Neural crest cell (in vitro differentiated cells): ENCODE measurements at places on chromosomes 12 and 14.

- DNase-seq: no peak
These were observed 27.5 kb downstream of the BEST3 start for GRCh38 chr12:69671597-69671996.

DNA sequence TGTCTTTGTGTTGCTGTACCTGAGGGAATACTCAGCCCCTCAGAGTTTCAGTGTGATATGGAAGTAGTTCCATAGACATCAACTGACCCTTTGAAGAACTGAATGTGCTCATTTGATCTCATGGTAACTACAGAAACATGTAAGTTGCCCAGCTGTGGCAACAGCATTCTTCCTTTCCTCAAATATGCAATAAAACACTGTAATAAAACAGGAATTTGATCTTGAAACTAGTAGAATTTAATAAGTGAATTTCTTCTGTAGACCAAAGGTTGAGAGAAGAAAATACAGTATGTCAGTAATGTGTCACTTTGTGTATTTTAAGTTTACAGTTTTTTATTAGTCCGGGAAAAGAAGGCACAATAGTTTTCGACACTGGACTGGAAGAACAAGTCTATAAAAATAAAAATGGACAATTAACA lies 31.9 kb downstream of the KCTD10 start:
- DNase-seq: no peak

DNA sequence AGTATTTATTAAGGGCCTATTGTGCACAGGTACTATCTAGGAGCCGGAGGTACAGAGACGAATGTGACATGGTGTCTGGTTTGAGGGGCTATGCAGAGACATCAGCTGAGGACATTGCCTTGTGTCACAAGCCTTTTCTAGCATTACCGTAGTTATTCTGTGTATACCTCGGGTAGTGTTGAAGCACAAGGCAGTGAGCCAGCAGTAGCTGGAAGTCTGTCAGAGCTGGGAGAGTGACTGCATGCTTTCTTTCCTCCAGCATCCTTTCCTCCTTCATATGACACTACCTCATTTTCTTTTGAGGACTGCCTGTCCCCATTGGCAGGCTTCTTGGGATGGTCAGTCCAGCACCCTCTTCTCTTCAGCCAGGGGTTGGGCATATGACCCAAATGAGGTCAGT lies 77.0 kb downstream of the POLR3B start:
- DNase-seq: no peak

DNA sequence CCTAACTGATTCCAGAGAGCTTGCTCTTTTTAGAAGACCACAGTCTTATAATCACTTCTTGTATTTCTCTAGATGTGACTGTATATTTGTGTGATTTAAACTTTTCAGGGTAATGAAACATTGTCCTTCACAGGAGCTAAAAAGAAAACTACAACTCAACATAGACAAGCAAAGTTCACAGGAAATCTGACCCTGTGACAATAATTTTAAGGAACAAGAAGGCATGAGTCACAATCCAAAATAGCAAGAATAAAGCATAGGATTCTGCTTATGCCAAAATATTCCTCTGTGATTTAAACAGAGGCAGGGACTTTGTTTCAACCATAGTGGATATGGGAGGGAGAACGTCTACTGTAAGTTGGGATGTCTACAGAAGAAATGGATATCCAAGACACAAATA lies 44.3 kb downstream of the GPR65 start:
- no peak for DNase-seq

GRCh38 chr14:22502551-22502950 lies 86.5 kb downstream of the DAD1 start:
- no peak for DNase-seq

DNA sequence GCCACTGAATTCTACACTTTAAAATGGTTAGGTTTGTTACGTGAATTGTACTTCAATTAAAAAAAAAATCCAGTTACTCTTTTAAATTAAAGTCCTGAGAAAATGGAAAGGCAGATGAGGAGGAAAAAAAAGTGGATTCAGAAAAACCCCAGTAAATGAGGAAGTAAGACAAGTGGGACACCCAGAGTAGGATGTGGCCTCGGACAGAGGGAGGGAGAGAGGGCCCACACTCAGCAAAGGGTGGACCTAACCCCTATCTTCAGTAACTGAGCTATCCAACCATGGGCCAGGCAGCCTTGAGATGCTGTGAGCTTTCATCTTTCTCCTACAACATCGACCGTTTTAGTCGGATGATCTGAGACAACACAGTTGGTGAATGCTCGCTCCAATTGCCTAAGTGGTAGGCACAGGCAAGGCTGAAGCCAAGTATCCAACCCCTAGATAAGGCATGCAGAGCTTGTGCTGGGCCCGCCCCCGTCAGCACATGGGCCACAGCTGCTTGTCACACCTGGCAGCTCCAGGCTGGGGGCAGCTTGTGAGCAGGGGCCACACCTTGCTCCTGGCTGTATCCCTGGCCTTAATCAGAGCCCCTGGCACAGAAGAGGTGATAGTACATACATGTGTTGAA lies 142.1 kb downstream of the TTC7B start:
- DNase-seq: no peak

- no peak for DNase-seq
These were observed 1.7 kb downstream of the OTX2 start for GRCh38 chr14:56808383-56809269.

DNA sequence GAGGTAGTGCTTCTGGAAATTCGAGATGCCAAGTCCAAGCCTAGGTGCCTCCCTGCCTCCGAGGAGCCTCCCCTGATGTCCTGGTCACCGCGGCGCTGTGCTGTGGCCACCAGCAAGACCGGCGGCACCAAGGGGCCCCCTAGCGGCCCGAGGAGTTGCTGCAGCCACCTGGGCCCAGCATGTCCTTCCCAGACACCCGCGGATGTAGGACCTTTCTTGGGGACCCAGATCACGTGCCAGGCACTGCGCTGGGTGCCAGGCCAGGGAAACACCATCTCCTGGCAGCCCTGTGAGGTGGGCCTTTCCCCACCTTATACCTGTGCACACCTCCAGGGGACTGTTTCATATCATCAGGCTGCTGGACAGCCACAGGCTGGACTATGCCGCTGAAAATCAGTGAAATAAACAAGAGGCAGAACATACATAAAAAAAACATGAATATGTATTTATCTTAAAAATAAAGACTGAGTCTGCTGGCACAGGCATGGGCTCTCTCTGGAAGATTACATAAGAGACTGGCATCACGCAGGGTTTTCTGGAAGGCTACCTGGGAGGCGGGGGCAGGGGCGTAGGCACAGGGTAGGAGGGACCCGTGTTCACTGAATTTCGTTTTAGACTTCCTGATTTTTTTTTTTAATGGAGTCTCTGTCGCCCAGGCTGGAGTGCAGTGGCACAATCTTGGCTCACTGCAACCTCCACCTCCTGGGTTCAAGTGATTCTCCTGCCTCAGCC lies 15.9 kb upstream of the HHIPL1 start:
- peak; percentile 78 for DNase-seq

GRCh38 chr14:73381380-73382013 lies 76.8 kb downstream of the NUMB start:
- DNase-seq: no peak

GRCh38 chr12:63090716-63091115 lies 60.3 kb downstream of the AVPR1A start:
- DNase-seq: no peak

DNA sequence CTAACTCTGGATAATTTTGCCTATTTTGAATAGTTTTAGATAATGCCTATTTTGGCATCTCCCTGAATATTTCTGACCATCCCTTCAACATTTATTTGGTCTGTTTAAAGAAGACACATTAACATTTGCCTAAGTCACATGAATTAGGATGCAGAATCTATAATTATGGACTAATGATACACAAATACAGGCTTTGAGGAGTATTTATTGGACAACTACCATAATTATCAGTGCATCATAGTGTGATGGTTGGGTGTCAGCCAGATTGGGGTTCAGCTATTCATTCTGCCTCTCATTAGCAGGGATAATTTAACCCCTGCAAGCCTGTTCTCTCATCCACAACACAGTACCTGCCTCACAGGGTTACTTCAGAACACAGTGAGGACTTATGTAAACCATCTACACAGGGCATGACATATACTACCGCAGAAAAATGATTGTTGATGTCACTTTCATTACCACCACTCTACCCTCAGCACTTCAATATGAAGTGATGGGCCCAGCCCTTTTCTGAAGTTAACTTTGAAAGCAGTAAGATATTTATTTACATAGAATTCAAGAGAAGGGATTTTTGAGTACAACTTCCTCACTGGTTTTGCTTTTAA lies 14.4 kb downstream of the PRKCH start:
- DNase-seq: no peak

- DNase-seq: no peak
These were observed 649.3 kb downstream of the RPS29 start for GRCh38 chr14:48936849-48937248.

DNA sequence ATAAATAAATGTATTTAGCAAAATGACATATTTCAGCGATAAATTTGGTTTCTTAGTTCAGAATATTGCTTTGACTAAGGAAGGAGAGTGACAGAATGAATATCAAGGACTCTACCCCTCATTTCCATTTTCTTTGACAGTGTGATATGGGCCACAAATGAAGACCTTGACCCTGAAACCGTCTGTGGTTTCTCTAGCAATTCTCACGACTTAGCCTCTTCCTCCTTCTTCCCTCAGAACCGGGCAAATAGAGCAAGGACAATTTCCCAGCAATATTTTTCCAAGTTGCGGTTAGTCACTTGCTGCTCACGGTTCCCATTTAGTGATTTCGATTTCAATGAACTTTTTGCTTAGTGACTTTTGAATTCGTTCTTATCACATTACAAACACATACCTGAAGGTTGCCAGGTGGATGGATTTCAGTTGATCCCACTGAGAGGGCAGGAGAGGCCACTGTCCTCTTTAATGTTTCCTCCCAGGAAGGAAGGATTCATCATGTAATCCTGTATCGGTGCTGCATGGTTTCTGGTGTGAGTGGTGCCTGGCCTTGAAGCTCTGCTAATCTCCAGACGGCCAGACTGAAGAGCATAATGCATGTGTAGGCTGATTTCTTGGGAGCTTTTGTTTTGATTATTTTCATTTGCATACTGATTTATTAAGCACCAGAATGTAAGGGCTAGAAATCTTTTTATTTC lies 77.6 kb downstream of the CHST11 start:
- no peak for DNase-seq

GRCh38 chr14:102907980-102908730 lies 14.3 kb upstream of the AMN start:
- DNase-seq: no peak

GRCh38 chr12:133220521-133220920 lies 15.2 kb downstream of the ANHX start:
- DNase-seq: no peak

GRCh38 chr14:93050761-93051160 lies 65.0 kb downstream of the ITPK1 start:
- no peak for DNase-seq

- no peak for DNase-seq
These were observed at the start of gene TMEM229B for GRCh38 chr14:67487937-67488893. Gene TMEM229B (minus strand): TSS chr14:67488721. CDS start chr14:67473923, 14,798 bp downstream.

DNA sequence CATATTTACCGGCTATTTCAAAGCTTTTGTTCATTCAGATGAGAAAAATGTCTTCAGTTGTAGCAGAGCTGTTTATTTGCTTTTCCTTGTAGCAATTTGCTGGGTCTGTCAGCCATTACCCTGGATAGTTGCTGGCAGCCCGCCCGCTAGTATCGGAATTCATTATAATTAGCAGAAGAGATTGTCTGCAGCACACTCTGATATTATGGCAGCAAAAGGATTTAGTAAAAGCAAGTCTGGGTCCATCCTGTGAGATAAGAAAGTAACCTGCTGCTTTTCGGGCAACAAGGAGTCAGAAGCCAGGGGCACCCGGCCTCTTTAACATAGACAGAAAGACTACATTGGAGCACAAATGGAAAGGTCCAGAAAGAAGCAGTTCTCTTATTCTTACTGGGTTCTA lies 6.1 kb upstream of the SLC35E3 start:
- DNase-seq: no peak
